ENCODE measurements at places on chromosomes 1 and 21.

- no peak for DNase-seq
Observed at GRCh38 chr1:211551638-211552460, 27.1 kb downstream of the SLC30A1 start.

- DNase-seq: no peak
Observed at GRCh38 chr1:11281518-11282331, 8.7 kb downstream of the UBIAD1 start.

DNA sequence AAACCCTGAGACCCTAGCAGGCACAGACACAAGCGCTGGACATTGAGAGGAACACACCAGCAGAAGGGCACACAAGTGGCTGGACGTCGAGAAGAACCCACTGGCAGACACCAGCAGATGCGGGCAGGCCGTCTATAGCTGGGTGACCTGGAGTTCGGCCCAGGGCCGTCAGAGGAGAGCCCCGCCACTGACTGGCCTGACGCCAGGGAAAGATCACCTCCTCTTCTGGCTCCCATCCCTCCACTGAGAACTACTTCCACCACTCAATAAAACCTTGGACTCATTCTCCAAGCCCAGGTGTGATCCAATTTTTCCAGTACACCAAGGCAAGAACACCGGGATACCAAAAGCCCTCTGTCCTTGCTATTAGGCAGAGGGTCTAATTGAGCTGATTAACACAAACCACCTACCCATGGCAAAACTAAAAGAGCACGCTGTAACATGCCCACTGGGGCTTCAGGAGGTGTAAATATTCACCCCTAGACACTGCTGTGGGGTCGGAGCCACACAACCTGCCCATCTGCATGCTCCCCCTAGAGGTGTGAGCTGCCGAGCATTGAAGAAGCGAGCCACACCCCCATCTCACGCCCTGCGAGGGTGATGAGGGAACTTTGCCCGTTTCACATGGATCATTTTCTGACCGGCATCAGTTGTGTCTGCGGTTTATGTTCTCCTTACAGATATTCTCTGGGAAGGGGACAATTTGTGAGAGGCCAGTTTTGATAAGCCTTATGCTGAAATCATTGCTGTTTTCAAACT is 104.8 kb downstream of the HLX start:
- no peak for DNase-seq

DNA sequence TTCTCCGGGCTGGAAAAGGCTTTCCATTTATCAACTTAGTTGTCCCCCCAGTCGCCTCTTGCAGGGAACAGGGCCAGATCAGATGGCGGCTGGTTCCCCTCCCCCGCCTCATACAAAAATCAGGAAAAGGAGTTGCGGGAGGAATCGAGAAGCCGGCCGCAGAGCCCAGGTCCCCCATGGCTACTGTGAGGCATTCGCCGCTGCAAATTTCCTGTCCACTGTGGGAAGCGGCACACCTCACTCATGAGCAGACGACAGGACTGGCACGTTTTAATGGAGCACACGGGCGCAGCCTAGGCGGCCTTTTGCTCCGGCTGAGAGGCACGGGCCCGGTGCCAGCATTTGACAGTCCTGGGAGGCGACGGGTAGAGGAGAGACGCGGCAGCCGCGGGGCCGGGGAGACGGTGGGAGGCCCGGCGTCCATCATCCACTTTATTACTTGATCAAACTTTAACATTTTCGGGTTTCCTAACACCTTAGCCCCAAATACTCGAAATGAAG is 1.1 kb downstream of the GNG4 start:
- DNase-seq: no peak

DNA sequence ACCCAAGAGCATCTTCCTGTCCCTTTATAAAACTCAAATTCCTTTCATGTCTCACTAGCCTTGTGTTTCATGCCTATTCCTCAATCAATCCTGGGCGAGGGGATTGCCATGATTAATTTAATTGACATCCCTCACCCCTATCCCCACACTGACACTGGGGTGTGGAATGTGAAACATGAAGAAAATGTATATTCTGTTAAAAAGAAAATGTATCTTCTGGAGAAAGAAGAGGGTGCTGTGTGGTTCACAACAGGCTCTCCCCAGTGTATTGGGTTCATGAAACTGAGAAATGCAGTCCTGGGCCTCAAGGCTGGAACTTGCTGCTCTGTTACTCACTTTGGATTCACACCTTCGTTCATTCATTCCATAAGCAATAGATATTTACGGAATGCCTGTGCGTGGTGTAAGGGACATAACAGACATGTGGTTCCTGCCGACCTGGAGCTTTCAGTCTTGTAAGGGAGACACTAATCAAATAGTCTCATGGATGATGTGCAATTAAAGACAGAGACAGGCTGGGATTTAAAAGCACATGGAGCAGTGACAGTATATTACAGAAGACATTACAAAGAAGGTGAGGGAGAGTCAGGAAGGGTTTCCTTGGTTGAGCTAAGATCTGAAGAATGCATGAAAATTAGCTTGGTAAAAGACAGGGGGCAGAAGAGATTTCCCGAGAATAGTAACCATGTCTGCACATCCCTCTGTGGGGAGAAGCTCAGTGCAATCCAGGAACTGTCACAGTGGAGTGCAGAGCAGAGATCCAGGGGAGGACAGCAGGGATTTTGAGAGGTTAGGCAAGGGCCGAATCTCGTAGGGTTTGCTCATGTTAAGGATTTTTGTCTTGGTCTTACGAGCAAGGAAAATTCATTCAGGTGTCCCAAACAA is 32.1 kb downstream of the SERTAD4 start:
- no peak for DNase-seq

DNA sequence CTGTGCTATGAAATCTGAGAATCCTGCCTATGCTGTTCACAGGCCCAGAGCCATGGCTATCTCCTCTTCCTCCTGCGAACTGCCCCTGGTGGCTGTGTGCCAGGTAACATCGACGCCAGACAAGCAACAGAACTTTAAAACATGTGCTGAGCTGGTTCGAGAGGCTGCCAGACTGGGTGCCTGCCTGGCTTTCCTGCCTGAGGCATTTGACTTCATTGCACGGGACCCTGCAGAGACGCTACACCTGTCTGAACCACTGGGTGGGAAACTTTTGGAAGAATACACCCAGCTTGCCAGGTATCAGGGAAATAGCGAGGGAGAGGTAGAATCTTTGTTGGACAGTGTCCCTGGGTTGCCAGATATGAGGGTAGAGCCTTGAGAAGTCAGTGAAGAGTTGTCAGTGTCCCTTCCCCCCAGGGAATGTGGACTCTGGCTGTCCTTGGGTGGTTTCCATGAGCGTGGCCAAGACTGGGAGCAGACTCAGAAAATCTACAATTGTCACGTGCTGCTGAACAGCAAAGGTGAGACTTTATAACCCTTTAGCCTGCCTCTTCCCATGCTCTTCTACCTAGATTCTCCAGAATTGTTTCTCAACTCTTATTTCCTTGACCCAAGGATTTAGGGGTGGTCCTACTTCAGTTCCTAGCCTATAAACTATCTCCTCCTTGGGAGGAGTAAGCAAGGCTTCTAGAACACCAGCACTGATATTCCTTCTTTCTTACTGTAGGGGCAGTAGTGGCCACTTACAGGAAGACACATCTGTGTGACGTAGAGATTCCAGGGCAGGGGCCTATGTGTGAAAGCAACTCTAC is 1.4 kb downstream of the NIT1 start:
- DNase-seq: no peak

DNA sequence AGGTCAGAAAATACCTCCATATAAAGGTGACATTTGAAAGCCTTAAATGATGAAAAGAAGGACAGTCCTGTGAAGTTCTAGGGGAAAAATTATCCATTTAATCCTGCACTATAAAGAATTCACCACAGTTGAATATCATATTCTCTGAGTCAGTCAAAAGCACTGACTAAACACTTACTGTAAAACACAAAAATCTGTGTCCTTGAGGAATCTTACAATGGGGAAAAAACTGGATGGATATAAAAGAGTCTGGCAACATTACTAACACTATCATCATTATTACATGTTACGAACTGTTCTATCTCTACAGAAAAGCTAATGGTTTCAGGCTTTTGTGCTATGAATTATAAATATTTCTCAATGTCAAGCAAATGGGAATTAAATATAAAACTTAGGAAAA is 42.4 kb upstream of the HP1BP3 start:
- DNase-seq: no peak

DNA sequence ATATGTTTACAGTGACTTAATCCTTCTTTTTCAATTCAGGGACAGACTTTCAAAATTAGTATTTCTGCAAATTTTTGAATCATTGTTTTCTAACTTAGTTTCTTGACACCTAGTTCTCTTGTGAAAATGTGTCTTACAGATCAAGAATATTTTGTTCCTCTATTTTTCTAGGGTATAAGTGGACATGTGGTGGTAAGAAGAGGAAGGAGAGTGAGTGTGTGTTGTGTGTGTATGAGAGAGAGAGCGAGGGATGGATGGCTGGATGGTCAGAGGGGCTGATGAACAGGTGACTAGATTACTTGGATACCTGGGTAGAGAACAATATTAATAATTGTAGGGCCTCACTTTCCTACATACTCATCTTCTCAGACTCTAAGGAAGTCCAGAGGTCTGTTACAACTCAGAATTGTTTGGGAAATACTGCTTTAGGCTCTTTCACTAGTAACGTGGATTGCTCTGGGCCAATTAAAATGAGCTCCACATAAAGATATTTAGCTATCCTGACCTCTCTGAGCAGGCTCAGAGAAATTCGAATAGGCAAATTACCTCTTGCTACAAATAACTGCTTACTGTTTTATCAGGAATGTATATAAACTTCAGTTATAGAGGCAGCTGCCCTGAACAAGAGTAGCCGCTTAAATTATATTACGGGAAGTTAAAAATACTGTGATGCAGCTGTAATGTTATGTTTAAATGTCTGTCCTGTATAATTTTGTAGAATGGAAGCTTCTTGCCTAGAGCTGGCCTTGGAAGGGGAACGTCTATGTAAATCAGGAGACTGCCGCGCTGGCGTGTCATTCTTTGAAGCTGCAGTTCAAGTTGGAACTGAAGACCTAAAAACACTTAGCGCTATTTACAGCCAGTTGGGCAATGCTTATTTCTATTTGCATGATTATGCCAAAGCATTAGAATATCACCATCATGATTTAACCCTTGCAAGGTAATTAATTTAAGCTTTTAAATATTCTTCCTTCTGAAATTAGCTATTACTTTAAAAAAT is 19.7 kb downstream of the GPSM2 start:
- DNase-seq: no peak

DNA sequence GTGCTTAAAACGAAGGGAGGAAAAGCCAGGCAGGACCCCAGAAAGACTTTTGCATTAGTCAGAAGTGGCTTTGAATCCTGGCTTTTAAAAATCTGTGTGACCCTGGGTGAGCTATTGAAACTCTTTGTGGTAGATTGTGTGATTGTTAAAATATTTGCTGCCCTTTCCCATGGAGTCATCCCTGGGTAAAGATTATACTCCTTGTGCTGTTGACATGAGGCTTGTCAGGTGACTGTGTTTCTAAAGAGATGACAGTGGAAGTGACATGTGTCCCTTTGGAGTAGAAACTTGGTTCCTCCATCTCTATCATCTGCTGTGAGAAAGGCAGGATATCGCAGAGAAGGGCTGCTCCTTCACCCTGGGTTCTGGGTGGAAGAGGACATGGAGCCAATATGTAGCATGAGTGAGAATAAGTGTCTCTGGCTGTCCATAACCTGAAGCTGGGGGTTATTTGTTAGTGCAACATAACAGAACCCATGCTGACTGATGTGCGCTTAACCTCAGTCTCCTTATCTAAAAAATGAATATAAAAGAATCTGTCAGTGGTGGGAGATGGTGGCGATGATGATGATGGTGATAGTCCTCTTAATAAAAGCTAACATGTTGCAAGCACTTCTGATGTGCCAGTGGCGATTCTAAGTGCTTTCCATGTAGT is 187.6 kb downstream of the RHOU start:
- no peak for DNase-seq

- no peak for DNase-seq
Observed at GRCh38 chr1:204191456-204191855, 4.8 kb downstream of the KISS1 start.

DNA sequence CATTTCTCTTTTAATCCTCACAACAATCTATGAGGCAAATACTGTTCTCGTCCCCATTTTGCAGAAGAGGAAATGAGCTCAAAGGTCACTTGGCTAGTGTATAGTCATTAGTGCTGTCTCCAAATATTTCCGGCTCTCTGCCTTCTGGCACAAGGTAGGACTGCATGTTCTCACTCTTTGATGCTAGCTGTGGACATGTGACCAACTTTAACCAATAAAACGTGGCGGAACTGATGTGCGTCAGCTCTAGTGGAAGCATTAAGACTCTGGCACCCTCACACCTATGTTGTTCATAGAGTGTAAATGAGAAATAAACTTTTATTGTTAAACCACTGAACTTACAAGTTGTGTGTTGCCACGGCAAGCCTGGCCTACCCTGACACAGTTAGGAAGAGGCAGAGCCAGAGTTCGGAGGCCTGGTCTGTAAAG is 5.0 kb upstream of the KIF21B start:
- no peak for DNase-seq

- no peak for DNase-seq
Observed at GRCh38 chr1:48947761-48948537, 171.3 kb upstream of the BEND5 start.

GRCh38 chr1:234989019-234989418 is 139.6 kb downstream of the TOMM20 start:
- DNase-seq: no peak

DNA sequence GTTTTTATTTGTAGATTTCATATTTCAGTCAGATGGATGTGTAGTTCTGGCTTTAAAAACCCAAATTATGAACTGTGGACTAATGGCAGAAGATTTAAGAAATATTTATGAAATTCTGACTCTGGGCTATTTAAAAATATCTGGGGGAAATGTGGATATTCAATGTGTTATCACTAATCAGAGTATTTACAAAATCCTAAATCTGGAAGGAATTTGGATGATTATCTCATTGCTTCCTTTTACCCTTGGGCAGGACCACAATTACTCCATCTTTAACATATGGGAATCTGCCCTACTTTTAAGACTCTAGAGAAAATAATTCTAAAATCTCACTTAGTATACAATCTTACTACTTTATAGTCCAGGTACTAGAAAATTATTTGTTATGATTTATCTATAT is 203.2 kb downstream of the PDE4B start:
- no peak for DNase-seq

DNA sequence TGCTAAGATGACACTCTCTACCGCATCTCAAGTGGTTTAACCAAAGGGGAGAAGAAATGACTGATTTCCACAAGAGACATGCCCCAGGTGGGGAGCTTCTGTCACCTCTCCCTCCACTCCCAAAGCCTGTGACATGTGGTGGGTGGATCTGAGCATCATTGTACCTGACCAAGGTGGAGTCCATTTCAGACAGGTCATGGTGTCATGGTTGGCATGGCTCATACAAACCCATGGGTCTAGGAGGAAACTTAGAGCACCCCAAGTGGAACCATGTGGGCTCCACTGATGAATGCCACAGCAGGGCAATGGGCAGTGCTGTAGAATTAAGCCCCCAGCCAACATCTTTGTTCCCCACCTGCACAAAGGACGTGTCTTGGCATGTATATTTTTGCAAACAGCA is 131.5 kb upstream of the EDN2 start:
- no peak for DNase-seq

DNA sequence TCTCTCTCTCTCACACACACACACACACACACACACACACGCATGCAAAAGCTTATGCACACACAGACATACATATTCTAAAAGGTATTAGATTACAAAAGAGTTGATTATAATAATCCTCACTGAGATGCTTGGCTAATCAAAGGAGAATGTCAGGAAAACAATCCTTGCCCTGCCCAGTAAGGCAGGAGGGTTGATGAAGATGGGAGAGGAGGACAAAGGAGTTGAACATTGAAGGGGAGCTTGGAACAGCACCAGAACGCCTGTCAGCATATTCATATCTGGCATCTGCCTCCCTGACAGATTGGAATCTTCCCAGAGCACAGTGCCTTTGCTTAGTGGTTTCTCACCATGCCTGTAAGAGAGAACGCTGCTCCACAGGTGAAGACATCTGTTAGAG is 68.6 kb upstream of the PALMD start:
- DNase-seq: no peak
